ENCODE measurements at places on chromosomes 1 and 21. TPM values are rescaled to one million over a fixed set of nuclear protein-coding genes. Genes with fewer than 3 reads are reported as not detected.

ACTL8 gene
- not detected for total RNA-seq

CRYAA gene
- total RNA-seq: not detected

CFAP45 gene
- total RNA-seq: 0.43 TPM

S100A10 gene
- 485 TPM for total RNA-seq
